M059J (cell line): ENCODE measurements at places on chromosomes 1 and 21. TPM values are rescaled to one million over a fixed set of nuclear protein-coding genes. Genes with fewer than 3 reads are reported as not detected.

FAM78B gene
- total RNA-seq: not detected in 2 replicates

CHIA gene
- total RNA-seq: not detected in 2 replicates

KCNJ9 gene
- total RNA-seq: not detected in 2 replicates

KRTAP21-1 gene
- total RNA-seq: not detected in 2 replicates

DNA sequence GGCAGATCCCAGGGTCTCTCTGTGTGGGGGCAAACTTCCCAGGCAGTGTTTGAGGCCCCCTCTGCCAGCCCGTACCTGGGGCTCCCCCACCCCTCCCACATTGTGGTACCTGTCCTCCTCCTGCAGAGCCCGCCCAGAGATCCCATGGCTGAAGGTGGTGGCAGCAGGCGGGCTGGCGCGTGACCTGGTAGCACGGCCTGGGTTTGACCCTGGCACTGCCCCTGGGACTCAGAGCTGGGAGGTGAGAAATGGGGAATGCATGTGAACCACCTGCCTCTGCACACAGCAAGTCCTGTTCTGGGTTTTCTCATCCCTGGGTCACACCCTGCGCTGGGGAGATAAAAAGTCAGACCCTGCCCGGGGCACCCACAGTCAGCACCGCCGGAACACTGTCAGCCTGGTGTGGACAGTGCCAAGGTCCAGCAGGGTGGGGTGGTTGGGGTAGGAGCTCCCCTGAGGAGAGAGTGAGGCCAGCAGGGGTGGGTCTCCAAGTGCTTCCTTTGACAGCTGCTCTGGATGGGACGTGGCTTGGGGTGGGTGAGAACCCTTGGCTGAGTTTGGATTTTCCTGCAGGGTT, 11.8 kb downstream of the AGRN start:
- no peak for DNase-seq

- DNase-seq: peak; percentile 21
Observed at GRCh38 chr1:20164694-20165202, 21.1 kb upstream of the UBXN10 start.

- DNase-seq: no peak
Observed at GRCh38 chr21:33783187-33783979, 132.2 kb downstream of the ATP5PO start.

GRCh38 chr1:27563341-27563590, 40.7 kb downstream of the AHDC1 start:
- DNase-seq: no peak

DNA sequence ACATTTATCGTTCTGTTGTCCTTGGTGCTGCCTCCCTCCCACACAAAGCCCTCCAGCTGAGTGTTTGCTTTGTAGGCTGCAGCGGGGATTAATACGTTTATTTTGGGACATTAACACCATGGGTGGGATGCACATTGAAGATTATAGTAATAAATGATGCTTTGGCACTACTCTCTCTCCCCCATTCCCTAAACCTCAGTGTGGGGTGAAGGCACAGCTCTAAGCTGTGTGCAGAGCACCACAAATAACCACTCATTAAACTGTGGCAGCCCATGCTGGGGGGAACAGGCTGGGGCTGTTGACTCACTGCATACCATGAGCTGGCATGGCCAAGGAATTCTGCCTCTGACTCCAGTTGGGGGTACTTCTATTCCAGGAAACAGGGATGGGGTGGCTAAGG, 7.7 kb downstream of the PCP4L1 start:
- peak; percentile 62 for DNase-seq

DNA sequence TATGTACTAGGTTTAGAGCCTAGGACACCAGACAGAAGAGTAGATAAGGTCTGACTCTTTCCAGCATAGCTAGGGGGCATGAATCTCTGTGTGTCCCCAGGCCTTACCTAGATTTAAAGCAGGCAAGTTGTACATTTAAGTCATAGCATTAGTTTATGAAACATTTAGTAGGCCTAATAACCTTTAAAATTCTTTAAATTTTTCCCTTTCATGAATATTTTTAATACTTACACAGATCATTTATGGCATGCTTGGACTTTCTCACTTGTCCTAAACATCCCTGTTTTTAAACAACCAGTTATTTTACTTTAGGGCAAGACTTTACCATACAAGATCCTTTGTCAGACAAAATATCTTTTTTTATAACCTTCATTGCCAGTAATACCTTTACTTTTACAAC, 258.4 kb upstream of the ZRANB2 start:
- no peak for DNase-seq

- no peak for DNase-seq
Observed at GRCh38 chr1:185425163-185425562, 108.1 kb upstream of the IVNS1ABP start.

GRCh38 chr1:9920606-9921005, 10.5 kb upstream of the CTNNBIP1 start:
- DNase-seq: no peak
